ENCODE measurements at places on chromosomes 5 and 9.

GRCh38 chr5:65830856-65831255 is 95.5 kb upstream of the ERBIN start:
- peak; percentile 8 for DNase-seq

GRCh38 chr9:19173598-19174125 is 46.4 kb upstream of the PLIN2 start:
- no peak for DNase-seq

GRCh38 chr5:144313147-144313726 is 142.6 kb downstream of the KCTD16 start:
- DNase-seq, result no peak

- DNase-seq, result no peak
These were observed 943.1 kb upstream of the WWC1 start for GRCh38 chr5:167348251-167348926.

DNA sequence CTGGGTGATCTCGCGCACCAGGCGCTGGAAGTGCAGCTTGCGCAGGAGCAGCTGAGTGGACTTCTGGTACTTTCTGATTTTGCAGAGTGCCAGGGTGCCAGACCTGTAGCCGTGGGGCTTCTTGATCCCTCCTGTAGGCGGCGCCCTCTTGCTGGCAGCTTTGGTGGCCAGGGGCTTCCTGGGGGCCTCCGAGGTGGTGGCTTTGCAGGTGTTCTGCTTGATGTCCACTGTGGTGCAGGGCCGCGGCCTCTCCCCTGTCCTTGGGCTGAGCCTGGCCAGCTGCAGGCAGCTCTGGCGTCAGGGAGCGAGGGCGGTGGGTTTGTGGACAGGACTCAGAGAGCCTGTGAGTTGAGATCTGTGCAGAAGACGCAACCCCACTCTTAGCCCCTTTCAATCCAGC is 36.1 kb downstream of the TAF11L14 start:
- DNase-seq, result no peak

GRCh38 chr5:126357585-126358342 is 65.4 kb upstream of the GRAMD2B start:
- DNase-seq, result no peak

GRCh38 chr9:121972501-121972981 is 120.6 kb downstream of the TTLL11 start:
- DNase-seq, result peak; percentile 28

GRCh38 chr9:74041588-74041987 is 455.5 kb upstream of the RORB start:
- no peak for DNase-seq

DNA sequence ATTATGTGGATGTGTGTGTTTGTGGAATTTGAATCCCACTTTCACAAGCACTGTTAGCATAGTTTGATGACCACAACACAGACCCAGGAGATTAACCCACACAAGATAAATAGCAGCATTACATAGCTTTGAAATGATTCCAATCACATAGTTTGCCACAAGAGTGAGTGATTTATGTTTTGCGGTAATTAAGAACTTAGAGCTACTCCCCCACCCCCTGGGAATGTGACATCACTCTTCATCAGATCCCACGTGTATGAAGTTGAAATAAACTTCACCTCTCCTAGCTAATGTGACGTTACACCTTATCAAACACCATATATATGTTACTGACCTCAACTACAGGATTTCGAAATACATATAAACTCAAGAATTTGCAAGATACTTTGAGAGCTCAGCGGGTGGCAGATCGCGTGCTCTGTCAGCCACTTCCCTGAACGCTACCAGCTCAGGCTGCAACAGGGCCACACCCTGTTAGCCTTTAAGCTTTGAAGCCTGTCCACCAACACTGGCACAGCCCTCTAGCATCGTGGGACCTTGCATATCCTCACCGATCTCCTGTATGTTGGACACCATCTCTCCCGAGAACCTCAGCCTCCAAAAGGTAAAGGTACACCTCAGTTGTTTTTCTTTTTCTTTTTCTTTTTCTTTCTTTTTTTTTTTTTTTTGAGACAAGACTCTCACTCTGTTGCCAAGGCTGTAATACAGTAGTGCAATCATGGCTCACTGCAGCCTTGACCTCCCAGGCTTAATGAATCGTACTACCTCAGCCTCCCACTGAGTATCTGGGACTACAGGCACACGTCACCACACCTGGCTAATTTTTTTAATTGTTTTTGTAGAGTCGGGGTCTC is 1.7 kb upstream of the AGTPBP1 start:
- peak; percentile 82 for DNase-seq

DNA sequence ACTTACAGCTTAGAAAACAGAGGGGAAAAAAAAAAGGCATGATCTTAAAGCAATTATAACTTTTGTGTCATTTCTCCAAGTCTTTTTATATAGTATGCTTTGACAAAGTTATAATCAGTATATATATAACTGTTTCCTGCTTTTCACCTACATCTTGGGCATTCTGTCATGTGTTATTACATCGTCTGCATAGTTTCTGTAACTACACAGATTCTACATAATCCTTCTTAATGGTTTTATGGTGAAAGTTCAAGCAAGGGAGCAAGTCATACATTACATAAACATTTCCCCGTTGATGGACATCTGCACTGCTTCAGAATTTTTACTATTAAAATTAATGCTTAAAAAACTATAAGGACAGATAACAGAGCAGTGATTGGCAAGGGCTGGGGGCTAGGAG is 12.1 kb downstream of the FEM1C start:
- DNase-seq, result no peak

- DNase-seq, result no peak
These were observed 15.1 kb downstream of the PRKACG start for GRCh38 chr9:68998812-68999211.

DNA sequence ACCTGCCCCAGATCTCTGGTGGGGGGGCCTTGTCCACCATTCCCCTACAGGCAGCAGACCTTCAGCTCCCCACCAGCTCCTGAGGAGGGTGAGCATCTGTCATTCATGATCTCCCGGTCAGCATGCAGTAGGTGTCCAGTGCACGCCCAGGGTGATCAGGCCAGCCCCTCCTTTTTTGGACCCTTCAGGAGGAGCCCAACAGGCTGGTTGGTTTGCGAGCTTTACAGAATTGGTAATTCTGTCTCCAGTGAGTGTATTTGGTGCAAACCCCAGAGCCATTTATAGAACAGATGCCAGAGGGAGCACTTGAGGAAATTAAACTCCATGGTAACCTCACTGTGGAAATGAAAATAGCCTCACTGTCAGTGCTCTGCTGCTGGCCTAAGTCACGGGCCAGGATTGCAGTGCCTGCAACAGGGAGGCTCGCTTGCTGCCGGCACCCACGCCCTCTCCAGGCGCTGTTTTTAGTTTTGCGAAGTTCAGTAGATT is 23.4 kb downstream of the WNK2 start:
- peak; percentile 92 for DNase-seq

DNA sequence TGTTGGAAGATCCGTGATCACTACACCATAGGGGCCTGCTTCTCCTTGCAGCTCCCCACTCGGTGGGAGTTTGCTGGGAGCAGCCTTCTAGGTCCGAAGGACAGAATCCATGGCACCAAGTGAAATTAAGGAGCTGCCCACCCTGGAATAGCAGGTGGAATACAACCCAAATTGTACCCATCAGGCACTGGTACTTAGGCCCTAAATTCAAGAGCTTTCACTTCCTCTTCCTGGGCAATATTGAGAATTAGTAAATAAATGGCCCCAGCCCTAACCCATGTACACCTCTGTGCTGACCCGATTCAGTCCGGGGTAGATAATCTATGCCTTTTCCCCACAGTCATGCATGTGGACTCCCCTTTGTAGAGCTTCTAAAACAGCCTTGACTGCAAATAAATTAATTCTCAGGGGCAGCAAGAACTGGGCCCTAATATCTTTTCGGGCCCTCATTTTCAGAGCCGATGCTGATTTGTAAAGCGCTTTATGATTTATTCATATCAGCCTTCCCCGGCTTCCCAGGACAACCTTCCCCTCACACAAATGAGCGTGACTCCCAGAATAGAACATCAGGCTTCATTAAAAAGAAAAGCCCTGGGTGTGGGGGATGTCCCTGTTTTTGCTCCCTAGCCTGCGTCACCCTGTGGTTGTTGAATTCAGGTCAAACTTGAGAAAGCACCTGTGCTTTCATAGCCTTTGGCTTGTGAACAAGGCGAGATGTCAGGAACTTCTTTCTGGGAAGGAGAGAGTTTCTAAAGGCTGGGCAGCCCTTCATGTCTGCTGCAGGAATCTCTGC is 126.1 kb upstream of the TBC1D2 start:
- DNase-seq, result no peak

GRCh38 chr5:135456238-135457099 is 4.3 kb upstream of the TIFAB start:
- DNase-seq, result no peak

- DNase-seq, result peak; percentile 35
These were observed 545.2 kb downstream of the CSNK1G3 start for GRCh38 chr5:124056991-124057723.

- DNase-seq, result no peak
These were observed 191.6 kb downstream of the TRIM36 start for GRCh38 chr5:114977979-114978573.

DNA sequence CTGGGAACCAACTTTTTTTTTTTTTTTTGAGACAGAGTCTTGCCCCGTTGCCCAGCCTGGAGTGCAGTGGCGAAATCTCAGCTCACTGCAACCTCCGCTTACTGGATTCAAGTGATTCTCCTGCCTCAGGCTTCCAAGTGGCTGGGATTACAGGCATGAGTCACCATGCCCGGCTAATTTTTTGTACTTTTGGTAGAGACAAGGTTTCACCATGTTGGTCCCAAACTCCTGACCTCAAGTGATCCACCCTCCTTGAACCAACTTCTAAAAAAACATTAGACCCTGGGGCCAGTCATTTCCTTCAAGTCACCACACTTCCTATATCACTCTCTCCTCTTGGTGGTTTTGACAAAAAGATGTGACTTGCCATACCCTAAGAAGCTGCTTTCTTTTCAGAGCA is 10.9 kb upstream of the SHROOM1 start:
- DNase-seq, result no peak

DNA sequence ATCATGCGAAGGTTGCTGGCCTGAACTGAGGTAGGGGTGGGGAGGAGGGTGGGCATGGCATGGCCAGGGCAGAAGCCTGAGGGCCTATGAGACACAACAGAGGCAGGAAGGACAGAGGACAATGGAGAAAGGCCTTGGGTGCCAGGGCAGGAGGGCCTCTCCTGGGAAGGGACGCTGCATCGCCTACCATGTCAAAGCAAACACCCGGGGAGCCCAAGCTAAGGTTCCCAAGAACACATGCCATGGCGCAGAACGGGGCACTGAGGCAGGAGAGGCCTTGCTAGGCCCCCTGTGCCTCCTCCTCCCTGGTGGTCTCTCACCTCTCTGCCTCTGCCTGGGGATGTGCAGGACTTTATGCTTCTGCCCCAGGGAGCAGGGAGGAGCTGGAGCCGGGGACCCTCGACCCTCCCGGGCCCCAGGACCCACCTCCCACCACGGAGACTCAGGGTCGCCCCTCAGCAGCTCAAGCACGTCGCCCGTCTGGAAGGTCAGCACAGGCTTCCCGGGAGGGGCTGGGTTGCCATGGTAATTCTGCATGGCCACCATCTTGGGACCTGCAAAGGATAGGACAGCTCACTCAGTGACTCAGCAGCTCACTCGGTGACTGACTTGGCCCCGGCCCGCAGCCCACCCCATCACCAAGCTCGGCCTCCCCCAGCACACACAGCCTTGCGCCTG is 40.3 kb upstream of the SARDH start:
- DNase-seq, result no peak

GRCh38 chr5:83255268-83255667 is 177.9 kb downstream of the XRCC4 start:
- no peak for DNase-seq

- DNase-seq, result no peak
These were observed 23.3 kb downstream of the LRSAM1 start for GRCh38 chr9:127474592-127474991.

- DNase-seq, result no peak
These were observed 432.2 kb downstream of the TMEM232 start for GRCh38 chr5:110294281-110294680.

DNA sequence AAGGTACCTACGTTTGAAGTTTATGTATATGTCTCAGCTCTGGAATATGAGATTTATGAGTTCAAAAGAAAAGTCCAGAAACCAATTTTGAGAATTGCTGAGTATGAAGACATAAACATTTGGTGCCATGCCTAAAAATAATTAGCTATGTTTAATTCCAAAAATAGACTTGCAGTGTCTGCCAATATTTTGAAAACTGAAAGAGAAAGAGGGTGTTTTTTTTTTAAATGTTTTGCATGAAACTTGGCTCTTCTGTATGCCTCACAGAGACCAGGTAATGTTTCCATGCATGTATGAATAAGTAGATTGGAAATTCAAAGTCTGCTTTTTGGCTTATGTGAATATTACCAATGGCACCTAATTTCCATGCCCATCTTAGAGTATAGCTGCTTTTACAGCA is 634.4 kb upstream of the C9orf72 start:
- DNase-seq, result no peak

DNA sequence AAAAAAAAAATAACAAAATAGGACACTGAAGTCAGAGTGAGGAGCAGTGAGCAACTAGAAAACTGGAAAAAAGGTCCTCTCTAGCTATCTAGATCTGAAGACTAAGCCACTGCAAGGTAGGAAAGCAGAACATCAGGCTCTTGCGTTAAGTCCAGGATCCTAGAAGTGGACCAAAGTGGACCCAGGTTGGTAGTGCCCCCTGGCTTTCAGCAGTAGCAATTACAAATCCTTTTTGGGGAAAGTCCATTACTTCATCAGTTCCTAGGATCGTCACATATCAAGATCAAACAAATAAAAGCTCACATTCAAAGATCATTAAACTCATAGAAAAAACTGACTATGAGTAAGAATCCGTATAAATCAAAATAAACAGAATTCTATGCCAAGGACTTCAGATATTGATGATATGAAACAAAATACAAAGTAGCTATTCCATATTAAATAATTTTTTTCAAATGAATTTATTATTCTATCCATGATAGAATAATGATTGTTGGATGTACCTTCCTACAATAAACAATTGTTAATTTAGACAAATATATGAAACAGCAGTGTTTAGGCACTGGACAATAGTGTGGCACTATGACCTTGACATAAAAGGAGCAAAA is 6.5 kb upstream of the RICTOR start:
- DNase-seq, result peak; percentile 67

DNA sequence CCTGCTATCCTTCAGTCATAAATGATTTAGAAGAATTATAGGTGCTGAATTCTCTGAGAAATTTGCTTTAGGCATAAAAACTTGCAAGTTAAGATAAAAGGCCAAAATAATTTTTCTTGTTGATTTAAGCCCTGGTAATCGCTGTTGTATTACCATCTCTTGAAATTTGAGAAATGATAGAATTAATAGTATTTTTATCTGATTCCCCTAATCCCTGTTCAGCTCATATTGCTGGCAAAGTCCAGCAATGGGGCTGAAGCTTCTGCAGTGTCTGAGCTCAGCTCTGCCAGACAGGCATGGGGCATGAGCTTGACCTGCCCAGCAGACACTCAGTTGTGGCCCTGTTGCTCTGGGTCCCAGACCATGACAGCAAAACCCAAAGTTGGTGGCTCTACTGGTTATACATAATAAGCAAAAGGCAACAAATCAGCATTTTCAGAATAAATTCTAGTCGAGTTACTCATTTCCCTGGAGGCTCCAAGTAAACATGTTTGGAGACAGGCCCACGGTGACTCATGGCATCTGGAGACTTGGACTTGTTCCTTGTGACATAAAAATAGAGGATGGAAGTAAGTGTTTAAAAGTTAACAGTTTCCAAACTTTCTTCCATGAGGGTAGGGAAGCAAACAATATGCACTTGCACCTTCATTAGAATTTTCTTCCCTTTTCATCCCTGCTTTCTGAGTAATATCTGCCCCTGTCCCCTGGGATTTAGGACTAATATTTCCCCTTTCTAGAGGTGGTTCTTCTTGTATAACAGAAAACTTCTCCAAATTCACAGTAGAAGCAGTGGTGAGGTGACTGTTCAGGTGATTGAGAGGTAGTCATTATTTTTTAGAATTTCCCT is 60.2 kb upstream of the SLC2A8 start:
- DNase-seq, result peak; percentile 66

Data from cerebellar cortex (tissue), 1 donor.